SW 1271 (cell line): ENCODE measurements at places on chromosomes 4 and X.
A peak's percentile ranks its signal among the peaks of the same experiment; 100 is the strongest.

DNA sequence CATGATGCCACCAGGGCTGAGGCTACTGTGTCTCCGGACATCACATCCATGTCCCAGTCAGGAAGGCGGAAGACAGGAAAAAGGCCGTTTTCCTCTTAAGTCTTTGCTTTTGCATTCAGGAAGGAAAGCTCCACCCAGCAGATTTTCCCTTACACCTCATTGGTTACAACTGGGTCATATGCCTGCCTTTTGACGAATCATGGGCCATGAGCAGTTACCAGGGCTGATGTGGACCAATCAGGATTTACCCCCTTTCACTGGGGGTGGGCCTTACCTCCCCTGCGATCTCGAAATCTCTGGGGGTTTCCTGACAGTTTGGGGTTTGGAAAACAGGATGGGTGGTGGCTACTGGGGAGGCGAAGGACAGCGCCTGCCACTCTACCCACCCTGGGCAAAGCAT, 52.5 kb upstream of the GRPEL1 start:
- DNase-seq, result no peak

- no peak for DNase-seq
Measured at GRCh38 chrX:37820646-37821045, 26.7 kb downstream of the DYNLT3 start.

GRCh38 chr4:88276952-88277710, 7.2 kb downstream of the PPM1K start:
- DNase-seq, result no peak

- peak; percentile 39 for DNase-seq
Measured at GRCh38 chr4:81844717-81845116, 373.0 kb upstream of the RASGEF1B start.

- no peak for DNase-seq
Measured at GRCh38 chr4:46445710-46446314, 55.9 kb upstream of the GABRA2 start.

DNA sequence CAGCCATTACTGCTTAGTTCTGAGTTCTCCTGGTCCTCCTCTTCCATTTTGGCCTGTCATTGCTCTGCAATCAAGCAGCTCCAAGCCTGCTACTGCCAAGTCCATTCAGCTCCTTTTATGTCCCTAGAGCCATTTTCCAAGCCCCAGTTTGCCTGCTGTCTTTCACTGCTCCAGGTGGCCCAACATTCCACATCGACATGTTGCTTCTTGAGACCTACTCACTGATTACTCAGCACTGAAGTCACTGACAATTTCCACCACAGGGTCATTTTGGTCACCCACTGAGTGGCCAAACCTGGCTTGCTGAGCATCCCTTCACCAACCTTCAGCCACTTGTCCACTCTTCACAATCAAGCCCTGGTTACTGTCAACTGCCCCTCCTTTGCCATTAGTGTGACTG, 27.2 kb downstream of the LRIT3 start:
- no peak for DNase-seq

DNA sequence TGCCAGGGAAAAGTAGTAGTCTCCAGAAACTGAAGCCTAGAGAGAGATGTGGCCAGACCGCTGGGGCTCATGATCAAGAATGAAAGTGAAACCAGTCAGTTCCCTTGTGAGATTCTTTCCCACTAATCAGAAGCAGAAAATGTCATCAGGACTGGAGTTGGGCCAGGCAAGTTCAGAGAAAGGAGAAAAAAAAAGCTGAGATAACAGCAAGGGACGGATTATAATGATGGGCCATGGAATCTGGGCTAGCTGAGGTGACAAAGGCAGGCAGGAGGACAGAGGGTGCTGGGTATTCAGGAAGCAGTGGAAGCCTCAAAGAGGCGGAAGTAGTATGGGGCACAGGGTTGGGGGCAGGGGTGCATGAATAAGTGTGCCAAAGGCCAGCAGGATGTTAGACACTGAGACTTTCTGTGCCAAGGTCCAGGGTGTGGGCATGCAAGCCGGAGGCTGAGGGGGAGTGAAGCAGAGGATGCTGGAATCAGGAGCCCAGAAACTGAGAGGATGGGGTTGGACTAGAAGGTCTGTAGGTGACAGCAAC, 2.5 kb downstream of the CXorf38 start:
- no peak for DNase-seq

GRCh38 chrX:150094375-150094774, 156.1 kb upstream of the EOLA2 start:
- no peak for DNase-seq

DNA sequence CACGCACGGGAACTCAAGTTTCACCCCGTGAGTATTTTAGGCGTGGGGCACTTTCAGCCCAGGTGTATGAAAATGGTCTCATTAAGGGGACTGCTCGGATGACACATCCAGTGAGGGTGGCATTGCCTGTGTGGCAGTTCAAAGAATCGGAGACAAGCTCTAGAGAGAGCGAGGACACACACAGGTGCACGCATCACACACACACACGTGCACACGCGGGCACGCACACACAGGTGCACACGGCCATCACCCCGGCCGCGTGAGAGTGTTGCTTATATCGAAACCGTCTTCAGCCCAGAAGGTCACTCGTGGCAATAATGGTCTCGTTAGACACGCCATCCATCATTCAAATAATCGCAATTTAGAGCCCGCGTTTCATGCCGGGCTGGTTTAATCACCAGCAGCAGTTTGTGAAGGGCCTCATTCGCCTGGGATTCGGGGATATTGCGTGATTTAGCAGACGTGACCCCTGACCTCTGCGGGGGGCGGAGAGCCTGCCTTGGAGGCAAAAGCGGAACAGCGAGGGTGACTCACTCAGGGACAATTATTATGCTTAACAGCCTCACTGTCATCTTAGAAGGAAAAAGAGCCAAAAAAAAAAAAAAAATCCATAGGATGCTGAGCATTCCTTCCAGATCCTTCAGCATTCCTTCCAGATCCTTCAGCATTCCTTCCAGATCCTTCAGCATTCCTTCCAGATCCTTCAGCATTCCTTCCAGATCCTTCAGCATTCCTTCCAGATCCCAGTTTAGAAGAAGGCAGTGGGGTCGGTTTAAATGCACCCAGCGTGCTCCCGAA, 89.4 kb upstream of the PPP2R3B start:
- no peak for DNase-seq

DNA sequence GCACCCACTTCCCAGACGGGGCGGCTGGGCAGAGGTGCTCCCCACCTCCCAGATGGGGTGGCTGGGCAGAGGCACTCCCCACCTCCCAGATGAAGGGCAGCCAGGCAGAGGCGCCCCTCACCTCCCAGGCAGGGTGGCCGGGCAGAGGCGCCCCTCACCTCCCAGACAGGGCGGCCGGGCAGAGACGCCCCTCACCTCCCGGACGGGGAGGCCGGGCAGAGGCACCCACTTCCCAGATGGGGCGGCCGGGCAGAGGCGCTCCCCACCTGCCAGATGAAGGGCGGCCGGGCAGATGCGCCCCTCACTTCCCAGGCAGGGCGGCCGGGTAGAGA, 61.2 kb downstream of the UPRT start:
- no peak for DNase-seq

GRCh38 chrX:8988446-8988845, 45.5 kb downstream of the FAM9B start:
- DNase-seq, result no peak

- no peak for DNase-seq
Measured at GRCh38 chrX:104117759-104118158, 5.4 kb downstream of the ZCCHC18 start.

- DNase-seq, result peak; percentile 5
Measured at GRCh38 chrX:119512146-119512800, 44.0 kb downstream of the SLC25A5 start.

DNA sequence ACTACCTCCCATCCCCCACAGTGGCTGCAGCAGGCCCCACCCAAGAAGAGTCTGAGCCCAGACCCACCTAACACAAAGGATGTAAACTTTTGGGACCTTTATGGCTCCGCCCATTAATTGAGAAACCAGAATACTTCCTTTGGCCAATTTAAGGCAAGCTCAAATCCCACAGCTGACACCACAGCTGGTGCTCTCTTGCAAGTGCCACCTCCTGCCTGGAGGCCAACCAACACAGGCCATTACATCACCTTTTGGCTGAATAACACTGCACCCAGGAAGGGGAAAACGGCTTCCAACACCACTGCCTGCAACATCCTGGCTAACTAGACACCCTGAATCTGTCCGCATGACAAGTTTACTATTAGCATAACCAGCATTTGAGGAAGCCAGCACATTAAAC, 248.8 kb downstream of the PRDM5 start:
- no peak for DNase-seq

- no peak for DNase-seq
Measured at GRCh38 chr4:6029254-6029653, 11.0 kb upstream of the C4orf50 start.

DNA sequence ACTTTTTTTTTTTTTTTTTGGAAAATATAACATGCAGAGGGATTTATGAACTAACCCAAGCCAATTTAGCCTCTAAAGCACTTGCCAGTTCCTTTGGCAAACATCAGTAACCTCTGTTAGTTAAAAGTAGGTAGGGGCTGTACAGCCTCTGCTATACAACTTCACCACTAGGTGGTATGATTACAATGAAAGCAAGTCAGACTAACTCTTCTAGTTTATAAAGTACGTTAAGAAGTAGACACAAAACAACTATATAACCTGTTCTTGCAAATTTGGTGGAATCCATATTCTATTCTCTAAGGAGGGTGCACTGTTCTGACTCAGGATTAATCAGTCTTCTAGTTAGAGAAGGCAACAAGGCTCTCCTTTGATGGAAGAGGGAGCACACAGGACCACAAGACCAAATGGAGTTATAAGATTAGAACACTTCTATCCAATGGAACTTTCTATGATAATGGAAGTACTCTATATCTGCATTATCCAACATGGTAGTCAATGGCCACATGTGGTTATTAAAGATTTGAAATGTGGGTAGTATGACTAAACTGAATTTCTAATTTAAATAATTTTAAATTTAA, 12.8 kb downstream of the AIMP1 start:
- DNase-seq, result peak; percentile 32

GRCh38 chr4:78953231-78953630, 14.0 kb upstream of the PAQR3 start:
- DNase-seq, result no peak

GRCh38 chr4:154503598-154503997, 12.0 kb upstream of the DCHS2 start:
- DNase-seq, result no peak

DNA sequence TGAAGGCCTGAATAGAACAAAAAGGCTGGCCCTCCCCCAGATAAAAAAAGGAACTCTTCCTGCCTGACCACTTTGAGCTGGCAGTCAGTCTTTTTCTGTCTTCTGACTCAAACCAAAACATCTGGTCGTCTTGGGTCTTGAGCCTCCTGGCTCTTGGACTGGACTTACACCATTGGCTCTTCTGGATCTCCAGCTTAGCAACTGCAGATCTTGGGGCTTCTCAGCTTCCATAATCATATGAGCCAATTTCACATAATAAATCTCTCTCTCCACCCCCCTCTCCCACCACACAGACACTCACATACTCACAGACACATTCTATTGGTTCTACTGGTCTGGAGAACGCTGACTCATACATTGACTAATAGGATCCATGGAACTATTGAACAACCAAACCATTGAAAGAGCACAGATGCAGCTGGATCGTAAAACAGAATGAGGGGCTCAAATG, 15.6 kb upstream of the CWH43 start:
- no peak for DNase-seq

DNA sequence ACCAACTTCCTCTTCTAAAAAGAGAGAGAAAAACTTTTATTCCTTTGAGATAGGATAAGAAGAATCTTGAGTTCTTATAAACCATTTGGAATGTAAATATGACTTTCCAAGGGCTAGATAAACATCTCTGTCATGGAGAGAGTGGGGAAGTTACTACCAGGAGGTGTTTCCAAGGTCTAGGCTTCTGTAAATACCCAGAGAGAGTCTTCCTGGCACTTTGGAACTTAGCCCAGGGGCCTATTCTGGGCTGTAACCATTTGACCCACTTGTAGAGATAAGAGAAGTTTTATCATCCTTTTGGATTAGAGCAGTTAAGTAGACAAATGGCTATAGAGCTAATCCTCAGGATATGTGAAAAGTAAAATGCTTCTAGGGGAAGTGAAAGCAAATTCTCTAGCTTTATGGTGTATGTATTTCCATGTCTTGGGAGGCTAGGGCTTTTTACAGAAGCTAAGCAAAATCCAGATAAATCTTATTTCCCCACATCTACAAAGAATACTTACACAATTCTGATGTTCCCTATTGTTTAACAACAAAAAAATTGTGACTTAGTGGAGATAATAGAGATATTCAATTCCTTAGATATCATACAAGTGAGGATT, 51.1 kb downstream of the MCUB start:
- DNase-seq, result no peak

DNA sequence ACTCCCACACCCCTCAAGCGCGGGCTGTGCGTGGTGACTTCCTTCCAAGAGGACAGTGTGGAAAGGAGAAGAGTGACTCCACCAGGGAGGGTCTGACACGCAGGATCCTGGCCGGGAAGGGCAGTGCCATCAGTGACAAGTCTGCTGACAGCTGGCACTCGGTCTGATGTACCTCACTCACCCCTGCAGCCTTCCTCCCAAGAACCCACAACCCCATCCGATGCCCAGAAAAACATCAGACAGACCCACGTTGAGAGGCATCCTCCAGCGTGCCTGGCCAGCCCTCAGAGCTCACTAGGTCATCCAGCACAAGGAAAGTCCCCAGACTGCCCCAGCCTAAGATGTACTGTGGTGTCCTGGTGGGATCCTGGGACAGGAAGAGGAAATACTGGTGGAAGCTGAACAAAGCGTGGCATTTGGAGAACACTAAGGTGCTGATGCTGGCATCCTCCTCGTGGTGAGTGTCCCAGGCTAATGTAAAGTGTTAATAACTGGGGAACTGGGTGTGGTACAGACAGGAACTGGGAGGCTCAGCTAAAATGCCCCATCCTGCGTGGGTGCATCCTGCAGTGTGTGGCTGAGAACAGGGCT, 200.0 kb upstream of the PSAPL1 start:
- DNase-seq, result no peak

DNA sequence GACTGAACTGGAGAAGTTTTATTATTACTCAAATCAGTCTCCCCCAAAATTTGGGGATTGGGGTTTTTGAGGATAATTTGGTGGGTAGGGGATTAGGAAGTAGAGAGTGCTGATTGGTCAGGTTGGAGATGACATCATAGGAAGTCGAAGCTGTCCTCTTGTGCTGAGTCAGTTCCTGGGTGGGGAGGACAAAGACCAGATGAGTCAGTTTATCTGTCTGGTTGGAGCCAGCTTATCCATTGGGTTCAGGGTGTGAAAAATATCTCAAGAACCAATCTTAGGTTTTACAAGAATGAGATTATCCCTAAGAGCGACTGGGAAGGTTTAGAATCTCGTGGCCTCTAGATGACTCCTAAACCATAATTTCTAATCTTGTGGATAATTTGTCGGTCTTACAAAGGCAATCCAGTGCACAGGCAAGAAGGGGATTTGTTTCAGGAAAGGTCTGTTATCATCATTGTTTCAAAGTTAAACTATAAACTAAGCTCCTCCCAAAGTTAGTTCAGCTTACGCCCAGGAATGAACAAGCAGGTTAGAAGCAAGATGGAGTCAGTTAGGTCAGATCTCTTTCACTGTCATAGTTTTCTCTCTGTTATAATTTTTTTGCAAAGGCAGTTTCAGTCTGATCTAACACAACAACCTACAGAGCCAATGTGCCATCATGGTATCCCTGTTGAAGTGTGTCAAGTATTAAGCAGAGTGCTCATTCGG, 274.5 kb downstream of the SLC7A11 start:
- no peak for DNase-seq

- no peak for DNase-seq
Measured at GRCh38 chr4:39048311-39048710, 13.7 kb upstream of the KLHL5 start.
